Activated T-helper 1 cell treated with Interleukin-2 at 50 U/mL for 16 hours (primary cell): ENCODE measurements at places on chromosomes 5 and 9.

DNA sequence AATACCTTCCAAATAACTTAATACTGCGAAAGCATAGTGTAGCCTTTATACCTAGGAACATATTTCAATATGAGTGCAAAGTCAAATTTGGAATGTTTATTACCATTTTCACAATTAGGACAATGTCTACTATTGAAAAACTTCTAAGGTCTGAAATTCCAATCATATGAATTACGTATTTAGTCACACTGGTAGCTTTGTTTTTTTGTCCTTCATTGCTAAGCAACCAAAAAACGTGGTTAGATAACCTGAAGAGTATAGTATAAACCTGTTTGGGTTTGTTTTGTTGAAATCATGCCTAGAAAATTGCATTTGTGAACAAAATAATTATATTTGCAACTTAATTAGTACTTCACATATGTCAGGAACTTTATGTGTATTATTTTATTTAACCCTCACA, 134.2 kb downstream of the FBXO4 start:
- no peak for DNase-seq

DNA sequence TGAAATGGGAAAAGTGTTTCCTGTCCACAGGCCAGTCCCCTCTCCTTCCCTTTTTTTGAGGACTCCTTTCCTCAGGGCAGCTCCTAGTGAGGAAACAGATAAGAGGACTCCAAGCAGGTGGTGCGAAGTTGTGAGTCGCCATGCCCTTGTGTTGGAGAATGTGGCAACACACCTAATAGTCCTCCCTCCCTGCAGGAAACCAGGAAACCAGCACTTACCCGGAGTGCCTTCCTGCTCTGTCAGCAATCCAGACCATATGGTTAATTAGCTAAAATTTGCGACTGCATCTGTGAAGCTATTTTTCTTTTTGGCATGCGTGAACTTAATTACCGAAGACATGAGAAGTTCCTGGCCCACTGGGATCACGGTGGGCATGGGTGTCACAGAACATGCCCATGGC, 69.9 kb downstream of the TRIM32 start:
- no peak for DNase-seq

- DNase-seq = no peak
Measured at GRCh38 chr9:74748966-74749365, 138.8 kb downstream of the TRPM6 start.

GRCh38 chr5:113236536-113237288, 198.1 kb downstream of the TSSK1B start:
- DNase-seq = no peak

DNA sequence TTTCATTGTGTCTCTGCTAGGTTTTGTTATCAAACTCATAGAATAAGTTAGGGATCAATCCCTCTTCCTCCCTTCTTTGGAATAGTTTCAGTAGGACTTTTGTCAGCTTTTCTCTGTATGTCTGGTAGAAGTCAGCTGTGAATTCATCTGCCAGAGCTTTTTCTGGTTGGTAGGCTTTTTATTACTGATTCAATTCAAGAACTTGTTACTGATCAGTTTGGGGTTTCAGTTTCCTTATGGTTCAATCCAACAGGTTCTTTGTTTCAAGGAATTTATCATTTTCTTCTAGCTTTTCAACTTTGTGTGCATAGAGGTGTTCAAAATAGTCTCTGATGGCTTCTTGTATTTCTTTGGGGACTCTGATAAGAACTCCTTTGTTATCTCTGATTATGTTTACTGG, 221.7 kb downstream of the FGF10 start:
- DNase-seq = no peak

DNA sequence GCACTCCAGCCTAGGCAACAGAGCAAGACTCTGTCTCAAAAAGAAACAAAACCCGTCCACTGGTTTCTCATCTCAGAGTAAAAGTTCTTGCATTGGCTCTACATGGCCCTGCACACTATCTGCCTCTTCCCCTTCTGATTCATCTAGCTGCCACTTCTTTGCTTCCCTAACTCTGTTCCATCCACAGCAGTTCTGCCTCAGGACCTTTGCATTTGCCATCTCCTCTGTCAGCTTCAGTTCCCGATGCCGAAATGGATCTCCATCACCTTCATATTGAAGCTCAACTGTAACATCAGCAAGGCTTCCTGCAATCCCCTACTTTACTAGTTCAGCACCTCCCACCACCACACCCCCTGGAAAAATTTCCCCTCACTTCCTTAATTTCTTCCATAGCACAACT, 1.2 kb upstream of the PIGO start:
- DNase-seq = no peak

- no peak for DNase-seq
Measured at GRCh38 chr5:149605998-149606724, 24.9 kb downstream of the ARHGEF37 start.

- DNase-seq = no peak
Measured at GRCh38 chr9:88920645-88921044, 70.6 kb upstream of the S1PR3 start.

DNA sequence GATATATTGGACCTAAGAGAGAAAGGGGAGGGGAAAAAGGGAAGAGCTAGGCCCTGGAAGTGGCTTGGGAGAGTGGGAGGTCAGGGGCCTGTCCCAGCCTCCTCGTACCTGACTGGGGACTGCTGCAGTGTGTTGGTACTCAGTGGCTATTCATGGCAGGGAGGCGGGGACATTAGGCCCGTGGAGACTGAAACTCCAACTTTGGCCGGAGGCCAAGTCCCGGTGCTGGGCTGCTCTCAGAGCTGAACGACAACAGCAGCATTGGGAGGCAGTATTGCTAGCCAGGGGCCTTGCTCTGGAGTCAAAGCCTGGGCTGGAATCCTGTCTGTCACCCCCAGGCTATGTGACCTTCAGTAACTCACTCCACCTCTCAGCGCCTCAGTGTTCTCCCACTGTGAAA, 37.8 kb downstream of the NEURL1B start:
- no peak for DNase-seq

GRCh38 chr9:3884736-3885135, 358.9 kb upstream of the RFX3 start:
- DNase-seq = no peak

DNA sequence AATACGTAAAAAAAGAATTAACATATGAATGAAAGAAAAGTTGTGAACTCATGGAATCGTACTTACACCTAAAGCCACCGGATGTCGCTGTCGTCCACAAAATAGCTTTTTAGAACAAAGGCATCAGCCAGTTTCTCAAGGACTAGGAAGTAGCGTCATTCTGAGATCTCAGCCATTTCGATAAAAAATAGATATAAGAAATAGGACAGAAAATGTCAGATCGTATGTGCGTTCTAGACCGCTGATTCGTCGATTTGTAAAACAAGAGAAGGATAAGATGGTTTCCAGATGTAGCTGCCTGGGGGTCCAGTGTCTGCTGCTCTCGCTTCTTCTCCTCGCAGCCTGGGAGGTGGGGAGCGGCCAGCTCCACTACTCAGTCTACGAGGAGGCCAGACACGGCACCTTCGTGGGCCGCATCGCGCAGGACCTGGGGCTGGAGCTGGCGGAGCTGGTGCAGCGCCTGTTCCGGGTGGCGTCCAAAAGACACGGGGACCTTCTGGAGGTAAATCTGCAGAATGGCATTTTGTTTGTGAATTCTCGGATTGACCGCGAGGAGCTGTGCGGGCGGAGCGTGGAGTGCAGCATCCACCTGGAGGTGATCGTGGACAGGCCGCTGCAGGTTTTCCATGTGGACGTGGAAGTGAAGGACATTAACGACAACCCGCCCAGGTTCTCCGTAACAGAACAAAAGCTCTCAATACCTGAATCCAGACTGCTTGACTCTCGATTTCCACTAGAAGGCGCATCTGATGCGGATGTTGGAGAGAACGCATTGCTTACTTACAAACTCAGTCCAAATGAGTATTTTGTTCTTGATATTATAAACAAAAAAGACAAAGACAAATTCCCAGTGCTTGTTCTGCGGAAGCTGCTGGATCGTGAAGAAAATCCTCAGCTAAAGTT, at the start of gene PCDHA10:
Gene PCDHA10 (plus strand): TSS at position 126 of the 903 bp plus-strand sequence. CDS start 152 bp downstream, at position 278.
- DNase-seq = no peak

DNA sequence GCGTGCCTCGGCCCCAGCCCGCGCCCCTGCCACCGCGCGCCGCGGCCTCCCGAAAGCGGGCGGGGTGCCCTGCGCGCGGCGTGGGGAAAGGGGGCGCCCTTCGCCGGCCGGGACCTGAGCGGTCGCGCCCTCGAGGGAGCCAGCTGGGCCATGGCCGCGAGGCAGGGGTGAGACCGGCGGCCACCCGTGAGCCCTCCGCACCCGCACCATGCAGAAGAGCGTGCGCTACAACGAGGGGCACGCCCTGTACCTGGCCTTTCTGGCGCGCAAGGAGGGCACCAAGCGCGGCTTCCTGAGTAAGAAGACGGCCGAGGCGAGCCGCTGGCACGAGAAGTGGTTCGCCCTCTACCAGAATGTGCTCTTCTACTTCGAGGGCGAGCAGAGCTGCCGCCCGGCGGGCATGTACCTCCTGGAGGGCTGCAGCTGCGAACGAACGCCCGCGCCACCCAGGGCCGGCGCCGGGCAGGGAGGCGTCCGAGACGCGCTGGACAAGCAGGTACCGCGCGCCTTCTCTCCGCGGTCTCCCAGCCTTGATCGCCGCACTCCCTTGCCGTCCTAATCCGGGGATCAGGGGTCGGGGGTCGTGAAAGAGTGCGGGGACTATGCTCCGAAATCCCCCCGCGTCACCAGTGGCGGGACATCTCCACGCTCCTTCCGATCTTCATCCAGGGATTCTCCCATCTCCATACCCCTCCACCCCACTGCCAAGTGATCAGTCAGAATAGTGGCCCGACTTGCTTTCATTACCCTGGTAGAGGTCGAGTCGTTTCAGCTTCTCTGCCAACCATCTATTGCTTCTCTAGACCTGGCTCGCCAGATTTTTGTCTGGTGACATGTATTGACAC, 590 bp downstream of the RASGRF2 start:
- DNase-seq = peak; percentile 26

- no peak for DNase-seq
Measured at GRCh38 chr9:99020786-99021436, 77.2 kb downstream of the COL15A1 start.

- DNase-seq = no peak
Measured at GRCh38 chr5:151660616-151661495, 25.9 kb downstream of the SPARC start.

- DNase-seq = no peak
Measured at GRCh38 chr9:124347206-124347967, 67.9 kb downstream of the PSMB7 start.

DNA sequence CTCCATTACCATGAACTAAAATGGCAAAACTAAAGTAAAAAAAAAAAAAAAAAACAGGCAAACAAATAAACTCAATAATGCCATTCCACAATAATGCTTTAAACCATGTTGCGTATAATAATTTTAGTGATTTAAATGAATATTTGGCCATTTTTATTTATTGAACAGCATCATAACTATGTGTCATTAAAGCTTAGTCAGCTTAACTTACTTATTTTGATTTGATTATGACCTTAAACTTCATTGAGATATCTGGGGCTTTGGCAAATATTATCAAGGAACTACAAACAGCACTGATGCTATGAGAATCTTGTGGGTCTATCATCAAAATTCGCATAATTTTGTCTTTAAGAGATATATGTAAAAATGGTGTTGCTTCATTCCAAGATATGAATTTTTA, 1610.3 kb upstream of the NUDT12 start:
- DNase-seq = no peak

- DNase-seq = no peak
Measured at GRCh38 chr9:91426123-91426745, 2.6 kb upstream of the NFIL3 start.

DNA sequence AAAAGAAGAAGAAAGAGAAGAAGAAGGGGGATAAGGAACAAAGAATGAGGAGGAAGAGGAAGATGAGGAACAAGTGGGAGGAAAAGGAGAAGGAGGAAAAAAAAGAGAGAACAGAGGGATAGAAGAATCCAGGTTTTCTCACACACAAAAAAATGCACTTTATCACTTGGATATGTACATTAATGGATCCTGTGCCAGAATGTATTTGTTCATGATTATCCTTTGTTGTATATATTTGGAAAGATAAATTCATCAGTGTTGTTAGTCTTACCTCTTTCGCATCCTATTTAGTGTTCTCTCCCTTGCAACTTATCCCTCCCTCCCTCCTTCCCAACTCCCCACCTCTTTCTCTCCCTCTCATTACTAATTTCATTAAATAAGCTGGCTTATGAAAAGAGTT, 298.8 kb downstream of the SLCO4C1 start:
- DNase-seq = no peak

DNA sequence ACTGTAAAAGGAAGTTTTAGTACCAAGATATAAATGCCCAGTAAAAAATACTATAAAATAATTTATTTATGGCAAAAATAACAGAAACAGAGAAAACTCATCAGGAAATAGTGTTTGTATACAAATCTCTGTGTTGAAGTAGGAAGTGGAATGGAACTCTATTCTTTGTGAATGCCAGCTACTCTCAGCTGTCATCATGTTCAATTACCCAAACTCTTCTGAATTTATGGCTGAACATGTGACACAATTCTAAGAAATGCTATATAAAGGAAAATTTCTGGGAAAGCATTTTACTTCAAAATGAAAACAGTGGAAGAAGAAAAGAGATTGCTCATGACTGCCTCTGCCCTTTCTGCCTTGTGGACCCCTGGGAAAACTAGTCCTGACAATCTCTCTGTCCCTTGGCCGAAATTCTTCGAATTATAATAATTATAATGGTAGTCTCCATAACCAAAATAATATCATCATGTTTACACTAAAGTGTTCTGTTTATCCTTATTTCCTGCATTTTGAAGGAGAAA, 522.3 kb upstream of the ST8SIA4 start:
- no peak for DNase-seq

- no peak for DNase-seq
Measured at GRCh38 chr5:163885117-163885516, 379.7 kb downstream of the MAT2B start.

GRCh38 chr5:170541146-170541769, 37.4 kb downstream of the KCNIP1 start:
- DNase-seq = no peak

DNA sequence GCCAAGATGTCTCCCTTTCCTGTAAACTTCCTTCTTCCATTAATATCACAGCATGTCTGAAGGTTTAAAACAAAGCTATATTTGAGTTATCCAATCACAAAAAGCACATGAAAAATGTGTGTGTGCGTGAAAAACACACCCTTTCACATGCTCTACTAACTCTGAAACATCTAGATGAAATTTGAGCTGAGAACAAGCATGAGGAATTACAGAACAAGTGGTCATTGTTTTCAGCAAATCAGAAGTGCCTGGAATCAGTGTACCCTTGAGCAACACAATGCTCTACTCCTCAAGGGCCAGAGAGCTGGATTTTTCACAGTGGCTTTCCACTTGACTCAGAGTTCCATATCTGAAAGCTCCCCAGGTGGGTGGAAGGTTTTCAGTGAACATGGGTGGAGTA, 255.9 kb downstream of the PSAT1 start:
- no peak for DNase-seq

DNA sequence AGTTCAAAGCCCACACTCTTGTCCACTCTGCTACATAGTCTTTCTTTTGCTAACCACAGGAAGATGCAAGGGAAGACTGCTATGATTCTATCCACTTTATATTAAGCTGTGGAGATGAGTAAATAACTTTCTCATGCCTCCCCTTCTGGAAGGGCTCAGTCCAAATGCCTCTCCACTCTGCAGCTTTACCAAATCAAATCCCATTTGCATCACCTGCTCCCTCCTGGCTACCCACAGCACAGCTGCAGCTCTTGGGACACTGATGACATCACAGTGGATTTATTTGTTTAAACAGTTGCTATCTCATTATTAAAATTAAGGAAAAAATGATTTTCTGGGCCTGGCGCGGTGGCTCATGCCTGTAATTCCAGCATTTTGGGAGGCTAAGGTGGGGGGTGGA, 1544.9 kb upstream of the WWC1 start:
- DNase-seq = no peak

- no peak for DNase-seq
Measured at GRCh38 chr9:121362813-121363621, 7.0 kb downstream of the STOM start.

- no peak for DNase-seq
Measured at GRCh38 chr5:42628821-42629220, 127.8 kb upstream of the CCDC152 start.
